ENCODE measurements at places on chromosomes 2 and 18. TPM values are rescaled to one million over a fixed set of nuclear protein-coding genes. Genes with fewer than 3 reads are reported as not detected.

AQP4 gene
- not detected for total RNA-seq

DNA sequence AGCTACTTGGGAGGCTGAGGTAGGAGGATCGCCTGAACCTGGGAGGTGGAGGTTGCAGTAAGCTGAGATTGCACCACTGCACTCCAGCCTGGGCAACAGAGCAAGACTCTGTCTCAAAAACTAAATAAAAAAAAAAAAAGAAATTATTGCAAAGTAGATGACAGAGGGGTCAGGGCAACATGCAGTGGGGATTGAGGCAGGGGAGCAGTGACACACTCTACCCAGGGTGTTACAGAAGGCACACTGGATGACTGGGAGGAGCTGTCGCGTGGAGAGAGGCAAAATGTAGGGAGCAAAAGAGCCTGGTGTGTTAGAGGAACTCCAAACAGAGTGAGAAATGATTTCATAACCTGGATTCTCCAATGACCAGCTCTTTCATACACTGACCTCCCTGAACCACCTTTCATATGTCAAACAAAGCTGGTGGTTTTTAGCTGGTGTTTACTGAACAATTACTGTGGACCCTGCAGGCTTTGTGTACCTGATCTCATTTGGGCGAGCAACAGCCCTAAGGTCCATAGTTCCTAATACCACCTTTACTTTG is 22.1 kb downstream of the FBXO41 start:
- DNase-seq: no peak

- no peak for DNase-seq
Observed at GRCh38 chr2:76958749-76959148, 563.4 kb downstream of the LRRTM4 start.

ESPNL gene
- 0.05 TPM for total RNA-seq

DNA sequence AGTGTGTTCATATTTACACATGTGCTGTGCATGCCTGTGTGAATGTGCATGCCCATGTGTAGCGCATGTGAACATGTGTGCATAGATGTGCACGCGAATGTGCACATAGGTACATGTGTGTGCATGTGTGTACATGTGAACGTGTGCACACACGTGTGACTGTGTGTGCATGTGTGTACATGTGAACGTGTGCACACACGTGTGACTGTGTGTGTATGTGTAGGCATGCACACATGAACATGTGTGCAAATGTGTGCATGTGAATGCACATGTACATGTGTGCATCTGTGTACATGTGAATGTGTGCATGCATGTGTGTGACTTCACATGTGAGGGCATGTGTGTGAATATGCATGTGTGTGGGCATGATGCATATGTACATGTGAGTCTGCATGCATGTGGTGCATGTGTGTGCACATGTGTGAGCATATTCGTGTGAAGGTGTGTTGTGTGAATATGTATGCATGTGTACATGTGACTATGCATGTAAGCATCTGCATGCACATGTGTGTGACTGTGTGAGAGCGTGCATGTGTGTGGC is 122.4 kb downstream of the PTGR3 start:
- DNase-seq: no peak

DNA sequence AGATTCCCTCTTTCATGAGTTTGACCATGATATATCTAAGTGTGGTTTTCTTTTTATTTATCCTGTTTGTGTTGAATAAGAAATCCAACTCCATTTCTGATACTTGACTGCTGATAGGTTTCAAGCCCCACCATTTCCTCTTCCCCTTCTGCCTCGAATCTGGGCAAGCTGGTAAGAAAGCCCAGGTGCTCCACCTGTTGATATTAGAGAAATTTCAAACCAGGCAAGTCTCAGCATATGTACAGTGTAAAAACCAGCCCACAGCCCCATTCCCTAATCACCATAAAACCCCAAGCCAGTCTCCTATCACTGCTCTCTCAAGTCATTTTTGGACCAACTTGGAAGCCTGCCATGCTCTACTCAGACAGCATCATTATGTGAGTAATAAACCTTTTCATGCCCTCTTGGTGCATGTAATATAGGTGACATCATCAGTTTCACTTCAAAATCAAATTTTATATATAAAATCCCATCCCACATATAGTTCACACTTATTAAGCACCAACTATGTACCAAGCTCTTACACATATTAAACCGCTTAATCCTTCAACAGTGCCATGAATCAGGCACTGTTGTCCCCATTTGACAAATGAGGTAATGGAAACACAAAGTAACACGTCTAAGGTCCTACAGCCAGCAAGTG is 46.6 kb downstream of the SMAD2 start:
- no peak for DNase-seq

LRP1B gene
- 0.02 TPM for total RNA-seq
